ENCODE measurements at places on chromosomes 6 and 20. TPM values are rescaled to one million over a fixed set of nuclear protein-coding genes. Genes with fewer than 3 reads are reported as not detected.
A peak's percentile ranks its signal among the peaks of the same experiment; 100 is the strongest.

DNA sequence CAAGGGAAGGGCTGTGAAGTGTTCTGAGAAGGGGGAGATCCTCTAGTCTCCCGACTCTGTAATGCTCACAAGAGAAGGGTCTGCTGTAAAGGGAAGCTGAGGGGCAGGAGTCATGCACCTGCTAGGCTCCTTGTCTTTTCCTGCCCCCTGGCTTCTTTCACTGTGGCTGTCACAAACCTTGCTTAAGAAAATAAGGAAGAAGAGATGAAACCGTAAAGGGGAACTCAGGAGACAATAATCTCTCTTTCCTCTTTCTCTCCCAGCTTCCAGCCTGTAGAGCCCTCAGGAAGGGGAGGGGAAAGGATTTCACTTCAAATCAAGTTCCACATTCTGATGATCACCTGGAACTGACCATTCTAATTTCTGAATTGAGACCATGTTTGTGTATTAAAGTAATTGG, 26.3 kb downstream of the SLC13A3 start:
- no peak for DNase-seq

DNA sequence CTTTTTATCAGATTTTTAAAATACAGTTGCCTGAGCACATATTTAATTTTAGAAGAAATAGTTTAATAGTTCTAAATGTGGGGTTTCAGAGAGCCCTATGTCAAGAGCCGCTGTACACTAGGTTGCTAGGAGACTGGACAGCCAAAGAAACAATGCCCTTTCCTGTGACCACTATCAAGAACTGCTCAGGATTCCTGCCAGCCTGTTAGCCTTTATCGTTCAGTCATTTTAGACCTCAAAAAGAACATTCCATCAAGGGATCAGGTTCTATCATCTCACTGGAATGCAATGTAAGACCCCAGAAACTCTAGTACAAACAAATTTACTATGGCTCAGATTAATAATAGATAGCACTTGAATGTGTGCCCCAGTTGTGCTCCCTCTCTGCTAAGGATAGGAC, 181.2 kb upstream of the CCN2 start:
- DNase-seq: no peak

DNA sequence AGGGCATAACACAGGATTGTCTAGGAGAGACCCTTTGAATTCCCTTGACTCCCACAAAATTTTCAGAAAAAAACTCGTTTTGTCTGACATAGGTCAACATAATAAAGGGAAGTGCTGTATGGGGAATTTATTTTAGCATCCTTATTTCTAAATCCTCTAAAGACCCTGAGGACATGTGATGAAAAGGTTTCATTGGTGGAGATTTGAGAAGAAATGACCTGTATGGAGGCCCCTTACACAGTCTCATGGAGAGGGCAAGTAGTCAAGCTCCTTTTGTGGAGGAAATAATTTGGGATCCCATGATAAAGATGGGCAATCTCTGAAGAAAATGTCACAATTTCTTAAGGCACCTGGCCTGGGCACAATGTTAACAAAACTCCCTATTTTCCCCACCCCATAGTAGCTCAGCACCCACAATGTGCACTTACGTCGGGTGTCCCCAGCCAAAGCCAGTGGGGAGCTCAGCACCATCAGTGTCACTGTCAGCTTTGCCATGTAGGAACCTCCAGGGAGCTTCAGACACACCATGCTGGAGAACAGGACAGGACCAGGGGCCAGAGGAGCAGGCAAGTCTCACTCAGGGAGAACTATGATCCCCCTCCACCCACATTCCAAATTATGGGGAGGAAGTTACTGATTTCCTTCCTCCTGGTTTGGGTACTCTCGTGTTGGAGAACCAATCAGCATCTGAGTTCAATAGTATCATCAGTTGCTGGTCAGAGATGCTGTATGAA, at the start of gene HLA-DRB5:
TSS of gene HLA-DRB5 (minus strand) at position 591 of the 734 bp plus-strand sequence. CDS start at position 528, 63 bp downstream.
- DNase-seq: no peak

GRCh38 chr6:91020744-91021143, 433.9 kb upstream of the MAP3K7 start:
- no peak for DNase-seq

GRCh38 chr6:157099912-157100593, 223.3 kb downstream of the TMEM242 start:
- DNase-seq: no peak

GRCh38 chr6:16438718-16439591, 200.6 kb downstream of the GMPR start:
- DNase-seq: peak; percentile 57

DNA sequence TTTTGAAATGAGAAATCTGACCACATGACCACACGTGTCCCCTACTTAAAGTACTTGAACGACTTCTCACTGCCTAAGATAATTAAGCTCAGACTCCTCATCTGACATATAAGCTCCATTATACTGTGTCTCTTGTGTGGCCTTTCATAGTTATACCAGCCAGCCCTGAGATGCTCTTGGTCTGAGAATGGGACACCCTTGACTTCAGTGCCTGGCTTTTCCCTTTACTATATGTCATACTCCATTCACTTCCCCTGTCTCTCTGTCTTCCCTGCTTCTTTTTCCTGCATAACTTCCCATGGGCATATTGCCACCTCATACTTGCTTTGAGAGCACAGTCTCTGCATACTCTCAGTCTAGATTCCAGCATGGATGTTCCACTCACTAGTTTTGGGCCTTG, 53.4 kb upstream of the TINAG start:
- DNase-seq: no peak

DNA sequence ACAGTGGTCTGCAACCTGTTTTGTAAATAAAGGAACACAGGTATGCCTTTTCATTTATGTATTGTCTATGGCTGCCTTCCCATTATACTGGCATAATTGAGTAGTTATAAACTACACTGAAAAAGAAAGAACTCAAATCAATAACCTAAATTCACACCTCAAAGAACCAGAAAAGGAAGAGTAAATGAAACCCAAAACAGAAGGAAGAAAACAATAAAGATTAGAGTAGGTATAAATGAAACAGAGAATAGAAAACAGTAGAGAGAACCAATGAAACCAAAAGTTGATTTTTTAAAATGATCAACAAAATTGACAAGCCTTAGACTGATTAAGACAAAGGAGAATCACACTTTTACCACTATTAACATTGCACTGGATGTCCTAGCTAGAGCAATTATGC, 34.7 kb downstream of the FAM184A start:
- DNase-seq: no peak

- peak; percentile 68 for DNase-seq
These were observed at the start of gene RAE1 for GRCh38 chr20:57351042-57351783. TSS of gene RAE1 (plus strand) at chr20:57351255. CDS start at chr20:57354039, 2,784 bp downstream.

DNA sequence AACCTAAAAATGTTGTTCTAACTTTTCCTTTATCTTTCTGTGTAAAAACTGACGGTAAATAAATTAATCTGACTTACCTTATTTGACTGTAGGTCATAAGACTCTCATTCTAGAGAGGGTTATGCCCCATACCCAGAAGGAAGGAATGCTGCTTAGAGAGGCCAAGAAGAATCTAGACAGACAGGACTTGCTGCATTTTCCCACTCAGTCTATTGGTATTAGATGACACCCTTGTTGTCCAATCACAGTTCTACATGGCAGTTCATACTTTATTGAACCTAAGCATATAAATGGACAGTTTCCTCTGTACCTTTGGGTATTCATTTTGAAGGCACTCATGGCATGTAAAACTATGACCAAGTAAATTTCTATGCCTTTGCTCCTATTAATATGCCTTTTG, 359.6 kb upstream of the ID4 start:
- DNase-seq: no peak

DNA sequence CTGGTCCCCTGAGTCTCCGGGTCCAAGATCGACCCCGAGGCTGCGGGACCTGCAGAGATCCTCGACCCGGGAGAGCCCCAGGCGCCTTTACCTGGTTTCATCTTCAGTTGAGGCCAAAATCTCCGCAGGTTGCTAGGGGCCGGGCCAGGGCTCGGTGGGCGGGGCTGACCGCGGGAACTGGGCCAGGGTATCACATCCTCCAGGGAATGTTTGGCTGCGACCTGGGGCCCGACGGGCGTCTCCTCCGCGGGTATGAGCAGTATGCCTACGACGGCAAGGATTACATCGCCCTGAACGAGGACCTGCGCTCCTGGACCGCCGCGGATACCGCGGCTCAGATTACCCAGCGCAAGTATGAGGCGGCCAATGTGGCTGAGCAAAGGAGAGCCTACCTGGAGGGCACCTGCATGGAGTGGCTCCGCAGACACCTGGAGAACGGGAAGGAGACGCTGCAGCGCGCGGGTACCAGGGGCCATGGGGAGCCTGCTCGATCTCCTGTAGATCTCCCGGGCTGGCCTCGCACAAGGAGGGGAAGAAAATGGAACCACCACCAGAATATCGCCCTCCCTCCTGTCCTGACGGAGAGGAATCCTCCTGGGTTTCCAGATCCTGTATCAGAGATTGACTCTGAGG, 53.8 kb upstream of the POLR1H start:
- DNase-seq: no peak

- DNase-seq: no peak
These were observed 23.3 kb downstream of the MAP7 start for GRCh38 chr6:136526937-136527336.

GRCh38 chr6:72709431-72709830, 87.6 kb downstream of the KCNQ5 start:
- no peak for DNase-seq

DNA sequence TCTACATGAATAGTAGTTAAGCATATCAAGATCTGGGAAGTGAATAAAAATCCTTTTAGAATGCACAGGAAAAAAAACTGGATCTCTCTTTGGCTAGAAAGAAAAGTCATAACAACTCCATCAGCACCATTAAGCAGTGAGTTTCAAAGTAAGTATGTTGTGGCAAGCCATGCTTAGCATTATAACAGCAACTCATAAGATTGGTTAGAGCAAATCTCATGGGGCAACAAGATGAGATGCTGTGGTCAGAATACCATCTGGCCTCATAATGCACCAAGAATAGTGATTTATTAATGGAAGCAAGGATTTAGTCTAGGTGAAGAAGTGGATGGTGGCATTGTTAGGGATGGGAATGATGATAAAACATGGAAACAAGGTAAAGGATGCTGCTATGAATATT, 159.4 kb downstream of the PHF3 start:
- DNase-seq: no peak

- DNase-seq: no peak
These were observed 47.6 kb upstream of the RBM24 start for GRCh38 chr6:17233531-17233930.

DNA sequence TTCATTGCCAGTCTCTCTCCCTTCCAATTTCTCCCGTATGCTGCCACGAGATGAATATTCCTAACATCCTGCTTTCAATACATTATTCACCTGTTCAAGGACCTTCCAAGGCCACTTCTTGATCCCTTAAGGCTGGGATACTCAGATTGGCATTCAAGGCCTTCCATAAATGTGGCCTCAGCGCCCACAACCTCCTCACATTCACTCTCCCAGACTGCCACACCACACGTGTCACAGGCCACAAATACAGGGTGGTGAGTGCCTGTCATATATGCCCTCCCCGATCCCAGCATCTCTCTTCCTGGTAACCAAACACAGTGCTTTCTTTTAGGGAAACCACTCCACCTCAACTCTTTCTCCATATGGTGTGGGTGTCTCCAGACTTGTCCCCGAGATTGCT, 55.5 kb downstream of the TTI1 start:
- DNase-seq: no peak

GRCh38 chr20:59783641-59784010, 149.8 kb downstream of the SYCP2 start:
- DNase-seq: no peak

DNA sequence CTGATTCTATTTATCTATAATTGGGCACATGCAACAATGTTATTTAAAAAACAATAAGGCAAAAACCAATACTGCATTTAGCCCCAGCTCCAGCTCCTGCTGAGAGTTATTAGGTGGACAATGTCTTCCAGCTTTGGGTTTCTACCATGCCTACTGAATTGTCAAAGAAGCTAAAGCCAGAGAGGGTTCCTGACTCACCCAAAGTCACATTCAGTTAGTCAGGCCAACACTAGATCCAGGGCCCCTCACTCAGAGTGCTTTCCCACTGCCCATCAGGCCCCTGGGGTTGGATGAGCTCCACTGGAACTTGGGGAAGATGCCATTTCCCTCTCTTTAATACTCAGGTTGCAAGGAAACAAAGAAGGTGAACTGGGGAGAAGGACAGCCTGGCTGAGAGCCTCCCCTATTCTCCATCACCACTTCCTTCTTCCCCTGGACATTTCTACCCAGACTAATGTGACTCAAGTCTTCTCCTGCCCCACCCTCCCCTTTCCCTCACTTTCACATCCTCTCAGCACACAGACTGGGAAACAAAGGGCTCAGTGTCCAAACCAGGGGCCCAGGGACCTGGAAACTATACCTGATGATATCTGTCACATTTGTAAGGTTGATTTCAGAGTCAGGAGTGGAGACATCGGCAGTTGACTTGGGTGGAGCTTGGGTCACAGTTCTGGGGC, 6.0 kb downstream of the TREM1 start:
- no peak for DNase-seq

- no peak for DNase-seq
These were observed 46.8 kb upstream of the NOX3 start for GRCh38 chr6:155502393-155502792.

DNA sequence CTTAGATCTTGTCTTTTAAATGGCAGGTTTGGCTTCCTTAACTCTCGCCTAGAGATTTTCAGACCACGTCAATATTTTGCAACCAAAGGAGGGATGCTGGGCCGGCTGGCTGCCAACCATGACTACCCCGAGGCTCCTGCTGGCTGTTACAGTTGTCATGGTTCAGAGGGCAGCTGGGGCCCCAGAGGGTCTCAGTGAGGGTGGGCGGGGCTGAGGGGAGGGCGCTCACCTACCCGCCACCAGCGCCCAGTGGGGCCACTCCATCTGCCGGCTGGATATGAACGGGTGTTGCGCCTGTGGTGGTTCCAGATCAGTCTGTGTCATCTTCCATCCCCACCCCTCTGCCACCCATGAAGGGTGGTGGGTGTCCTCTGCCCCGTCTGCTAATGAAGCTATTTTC, 12.3 kb downstream of the GPR31 start:
- DNase-seq: no peak

- no peak for DNase-seq
These were observed 350 bp downstream of the HELZ2 start for GRCh38 chr20:63573647-63574131.

DNA sequence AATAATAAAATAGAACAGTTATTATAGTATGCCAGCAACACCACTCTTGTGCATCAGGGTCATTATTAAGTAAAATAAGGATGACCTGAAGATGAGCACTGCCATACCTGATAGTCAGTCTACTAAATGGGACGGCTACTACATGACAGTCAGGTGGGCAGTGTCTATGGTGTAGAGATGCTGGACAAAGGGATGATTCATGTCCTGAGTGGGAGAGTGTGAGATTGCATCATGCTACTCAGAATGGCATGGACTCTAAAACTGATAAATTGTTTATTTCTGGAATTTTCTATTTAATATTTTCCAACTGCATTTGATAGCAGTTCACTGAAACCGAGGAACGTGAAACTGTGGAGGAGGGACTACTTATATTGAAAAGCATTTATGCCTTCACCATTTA, 38.8 kb downstream of the SNX9 start:
- no peak for DNase-seq

BCAS1 gene
- polyA plus RNA-seq: 1.4 TPM

ENPP5 gene
- polyA plus RNA-seq: not detected

MAS1 gene
- not detected for polyA plus RNA-seq

TRERF1 gene
- polyA plus RNA-seq: 3.5 TPM

SLC17A9 gene
- not detected for polyA plus RNA-seq

BIRC7 gene
- polyA plus RNA-seq: 4.9 TPM

HLA-DPA1 gene
- not detected for polyA plus RNA-seq

SLC22A16 gene
- polyA plus RNA-seq: not detected

All from A549 (cell line).